ENCODE measurements at places on chromosomes 1 and 21.
A peak's percentile ranks its signal among the peaks of the same experiment; 100 is the strongest.

DNA sequence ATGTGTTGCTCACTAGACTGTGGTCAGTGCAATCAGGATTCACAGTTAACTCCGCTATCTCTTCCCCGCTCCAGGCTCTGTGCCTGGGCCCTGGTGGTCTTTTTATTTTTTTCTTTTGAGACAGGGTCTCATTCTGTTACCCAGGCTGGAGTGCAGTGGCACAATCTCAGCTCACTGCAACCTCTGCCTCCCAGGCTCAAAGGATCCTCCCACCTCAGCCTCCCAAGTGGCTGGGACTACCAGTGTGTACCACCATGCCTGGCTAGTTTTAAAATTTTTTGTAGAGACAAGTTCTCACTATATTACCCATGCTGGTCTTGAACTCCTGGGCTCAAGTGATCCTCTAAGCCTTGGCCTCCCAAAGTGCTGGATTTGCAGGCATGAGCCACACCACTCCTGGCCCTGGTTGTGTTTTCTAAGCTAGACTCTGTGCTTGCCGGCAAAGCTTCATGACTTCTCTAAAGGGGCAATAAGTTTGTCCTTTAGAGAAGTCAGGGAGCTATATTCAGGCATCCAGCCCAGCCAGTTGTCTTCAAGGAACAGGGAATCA, 1.4 kb downstream of the RCSD1 start:
- DNase-seq: no peak

GRCh38 chr1:180156201-180156600, 1.5 kb downstream of the QSOX1 start:
- DNase-seq: no peak

DNA sequence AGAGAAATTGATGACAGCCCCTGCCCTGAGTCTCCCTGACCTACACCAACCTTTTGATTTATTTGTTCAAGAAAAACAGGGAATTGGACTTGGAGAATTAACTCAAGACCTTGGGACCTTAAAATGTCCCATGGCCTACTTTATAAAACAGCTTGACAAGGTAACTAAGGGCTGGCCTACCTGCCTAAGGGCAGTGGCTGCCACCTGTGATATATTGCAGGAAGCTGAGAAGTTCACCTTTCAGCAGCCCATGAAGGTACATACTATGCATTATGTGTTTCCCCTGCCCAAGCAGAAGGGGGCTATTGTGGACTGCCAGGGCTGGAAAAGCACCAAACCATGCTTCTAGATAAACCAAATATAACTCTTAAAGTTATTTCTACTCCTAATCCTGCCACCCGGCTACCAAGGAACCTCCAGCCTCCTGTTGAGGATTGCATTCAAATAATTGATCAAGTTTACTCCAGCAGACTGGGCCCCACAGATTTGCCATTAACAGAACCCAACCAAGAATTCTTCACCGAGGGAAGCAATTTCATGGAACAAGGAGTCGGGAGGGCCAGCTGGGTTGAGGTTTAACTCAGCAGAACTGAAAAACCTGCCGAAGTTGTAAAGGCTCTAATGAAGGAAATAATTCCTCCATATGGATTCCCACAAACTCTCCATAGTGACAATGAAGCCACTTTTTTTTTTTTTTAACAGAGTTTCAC, 28.2 kb downstream of the LACTBL1 start:
- DNase-seq: no peak

- no peak for DNase-seq
Observed at GRCh38 chr1:29338908-29339575, 102.7 kb downstream of the PTPRU start.

- no peak for DNase-seq
Observed at GRCh38 chr1:172401477-172401876, 19.0 kb upstream of the C1orf105 start.

DNA sequence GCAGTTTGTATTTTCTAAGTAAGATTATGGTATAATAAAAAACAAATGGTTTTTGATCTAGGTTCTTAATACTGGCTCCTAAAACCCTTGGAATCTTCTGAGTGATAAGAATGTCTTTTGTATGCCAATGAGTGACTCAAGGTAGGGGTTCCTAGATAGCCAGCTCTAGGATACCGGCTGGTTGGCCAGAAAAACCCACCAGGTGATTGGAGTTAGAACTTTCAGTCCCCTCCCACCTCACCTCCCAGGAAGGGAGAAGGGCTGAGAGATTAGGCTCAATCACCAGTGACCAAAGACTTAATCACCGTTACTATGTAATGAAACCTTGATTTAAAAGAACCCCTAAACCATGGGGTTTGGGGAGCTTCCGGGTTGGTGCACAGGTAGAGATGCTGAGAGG, 8.7 kb upstream of the BRDT start:
- DNase-seq: no peak

GRCh38 chr1:2585318-2586092, 1.1 kb upstream of the PRXL2B start:
- DNase-seq: peak; percentile 38

- DNase-seq: no peak
Observed at GRCh38 chr21:37364722-37365121, 1.9 kb upstream of the DYRK1A start.

- DNase-seq: no peak
Observed at GRCh38 chr1:25569597-25570396, 26.4 kb downstream of the LDLRAP1 start.
